ENCODE measurements at places on chromosomes 4 and X.

DNA sequence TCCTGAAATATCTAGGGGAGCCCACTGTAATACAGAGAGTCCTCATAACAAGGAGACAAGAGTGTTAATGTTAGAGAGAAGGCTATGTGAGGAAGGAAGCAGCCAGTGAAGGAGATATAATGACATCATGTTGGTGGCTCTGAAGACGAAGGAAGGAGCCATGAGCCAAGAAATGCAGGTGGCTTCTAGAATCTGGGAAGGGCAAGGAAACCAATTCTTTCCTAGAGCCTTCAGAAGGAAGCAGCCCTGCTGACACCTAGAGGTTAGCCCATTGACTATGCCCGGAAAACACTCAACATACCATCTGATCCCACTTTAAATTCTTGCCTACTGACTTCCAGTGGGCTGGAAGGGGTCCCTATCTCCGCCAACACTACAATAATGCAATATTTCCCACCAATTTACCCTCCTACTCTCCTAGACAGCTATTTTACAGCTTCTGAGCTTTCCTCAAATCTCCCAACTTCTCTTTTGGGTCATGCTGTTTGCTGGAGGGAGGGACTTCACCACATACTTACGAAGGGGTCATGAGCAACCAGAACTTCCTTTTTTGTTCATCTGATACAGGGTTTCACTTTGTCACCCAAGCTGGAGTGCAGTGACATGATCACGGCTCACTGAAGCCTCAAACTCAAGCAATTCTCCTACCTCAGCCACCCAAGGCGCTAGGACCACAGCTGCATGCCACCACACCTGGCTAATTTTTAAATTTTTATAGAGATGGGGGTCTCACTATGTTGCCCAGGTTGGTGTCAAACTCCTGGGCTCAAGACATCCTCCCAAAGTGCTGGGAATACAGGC lies 25.2 kb upstream of the G3BP2 start:
- peak; percentile 54 for DNase-seq

GRCh38 chr4:76214177-76214675 lies 602 bp upstream of the SCARB2 start:
- DNase-seq: no peak

DNA sequence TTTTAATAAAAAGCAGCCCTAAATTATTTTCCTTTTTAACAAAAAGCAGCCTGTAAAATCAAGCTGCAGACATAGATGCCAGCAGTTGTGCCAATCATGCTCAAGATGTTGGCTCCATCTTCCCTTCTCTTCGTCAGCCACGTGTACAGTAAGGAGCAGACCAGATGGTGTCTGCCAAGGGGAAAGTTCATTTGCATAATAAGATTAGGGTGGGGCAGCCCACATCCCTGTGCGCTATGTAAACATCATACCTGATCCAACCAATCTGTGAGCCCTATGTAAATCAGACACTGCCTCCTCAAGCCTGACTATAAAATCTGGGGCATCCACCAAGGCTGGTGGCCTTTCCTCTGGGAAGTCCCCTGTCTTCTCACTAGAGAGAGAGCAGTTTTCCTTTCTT lies 23.1 kb upstream of the C1GALT1C1 start:
- DNase-seq: no peak

DNA sequence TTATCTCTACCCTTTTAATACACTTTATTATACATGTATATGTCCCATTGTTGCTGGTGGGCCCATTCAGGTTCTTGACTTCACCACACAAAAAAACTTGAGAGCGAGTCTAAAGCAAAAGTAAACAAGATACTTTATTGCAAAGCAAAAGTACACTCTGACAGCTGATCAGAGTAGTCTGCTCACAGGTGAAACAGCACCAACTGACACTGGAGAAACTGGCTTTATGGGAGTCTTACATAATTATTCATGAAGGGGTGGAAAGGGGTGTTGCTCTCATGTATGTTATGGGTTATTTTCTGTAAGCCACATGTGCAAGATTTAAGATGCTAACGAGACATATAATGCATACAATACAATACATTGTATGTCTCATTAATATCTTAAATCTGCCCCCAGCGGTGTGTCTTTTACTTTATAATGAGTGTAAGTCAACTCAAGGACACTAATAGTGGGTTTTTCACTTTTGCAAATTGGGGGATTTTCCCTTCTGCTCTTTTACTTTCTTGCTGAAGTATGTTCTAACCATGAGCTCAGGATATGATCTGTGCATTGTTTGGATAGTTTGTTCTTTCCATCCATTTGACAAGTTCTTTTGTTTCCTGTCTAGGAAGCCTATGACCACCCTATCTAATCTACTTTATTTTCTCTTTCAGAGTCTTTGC lies 256.1 kb upstream of the ITM2A start:
- DNase-seq: no peak

- DNase-seq: no peak
These were observed 229.7 kb upstream of the MBNL3 start for GRCh38 chrX:132718431-132718958.

DNA sequence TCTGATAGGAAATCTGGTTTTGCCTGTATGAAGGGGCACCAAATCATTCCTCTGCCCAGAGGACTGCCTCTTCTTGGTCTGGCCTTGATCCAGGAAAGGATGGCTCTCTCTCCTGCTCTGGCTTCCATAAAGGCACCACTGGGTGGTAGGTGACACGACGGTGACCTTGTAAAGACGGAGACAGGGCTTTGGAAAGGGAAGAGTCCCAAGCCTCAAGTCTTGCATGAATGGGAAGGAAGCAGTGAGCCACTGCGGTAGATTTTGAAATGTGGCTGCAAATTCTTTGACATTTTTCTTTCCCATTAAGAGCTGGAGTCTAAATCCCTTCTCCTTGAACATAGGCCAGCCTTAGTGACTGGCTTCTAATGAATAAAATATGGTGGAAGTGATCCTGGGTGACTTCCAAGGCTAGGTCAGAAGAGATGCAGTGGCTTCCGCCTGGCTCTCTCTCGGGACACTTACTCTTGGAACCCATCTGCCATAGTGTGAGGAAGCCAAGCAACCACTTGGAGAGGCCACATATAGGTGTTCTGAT lies 347.4 kb downstream of the BCOR start:
- no peak for DNase-seq

DNA sequence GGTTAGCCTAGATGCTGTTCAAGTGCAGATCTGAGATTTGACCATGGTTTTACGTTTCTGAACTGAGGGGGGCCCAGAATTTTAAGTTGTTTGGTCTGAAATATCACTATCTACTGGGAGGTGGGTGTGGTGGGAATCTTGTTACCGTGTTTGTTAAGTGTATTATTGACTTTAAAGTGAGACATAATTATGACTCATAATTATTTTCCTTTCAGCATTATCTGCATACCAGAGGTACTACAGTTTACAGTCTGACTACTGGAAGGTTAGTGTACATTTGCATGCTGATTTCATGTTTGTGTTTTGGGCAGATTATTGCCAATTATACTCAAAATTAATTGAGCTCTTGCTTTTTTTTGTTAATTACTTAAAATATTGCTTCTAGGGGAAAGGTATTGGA lies 101.5 kb downstream of the KDM6A start:
- DNase-seq: no peak

DNA sequence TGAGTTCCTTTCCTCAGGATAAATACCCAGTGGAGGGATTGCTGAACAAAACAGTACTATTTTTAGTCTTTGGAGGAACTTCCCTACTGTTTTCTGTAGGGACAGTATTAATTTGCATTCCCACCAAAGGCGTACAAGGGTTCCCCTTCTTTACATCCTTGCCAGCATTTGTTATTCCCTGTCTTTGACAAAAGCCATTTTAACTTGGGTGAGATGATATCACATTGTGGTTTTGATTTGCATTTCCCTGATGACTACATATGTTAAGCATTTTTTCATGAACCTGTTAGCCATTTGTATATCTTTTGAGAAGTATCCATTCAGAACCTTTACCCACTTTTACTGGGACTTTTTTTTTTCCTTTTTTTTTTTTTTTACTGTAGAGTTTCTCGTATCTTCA lies 126.2 kb upstream of the ANXA10 start:
- no peak for DNase-seq

DNA sequence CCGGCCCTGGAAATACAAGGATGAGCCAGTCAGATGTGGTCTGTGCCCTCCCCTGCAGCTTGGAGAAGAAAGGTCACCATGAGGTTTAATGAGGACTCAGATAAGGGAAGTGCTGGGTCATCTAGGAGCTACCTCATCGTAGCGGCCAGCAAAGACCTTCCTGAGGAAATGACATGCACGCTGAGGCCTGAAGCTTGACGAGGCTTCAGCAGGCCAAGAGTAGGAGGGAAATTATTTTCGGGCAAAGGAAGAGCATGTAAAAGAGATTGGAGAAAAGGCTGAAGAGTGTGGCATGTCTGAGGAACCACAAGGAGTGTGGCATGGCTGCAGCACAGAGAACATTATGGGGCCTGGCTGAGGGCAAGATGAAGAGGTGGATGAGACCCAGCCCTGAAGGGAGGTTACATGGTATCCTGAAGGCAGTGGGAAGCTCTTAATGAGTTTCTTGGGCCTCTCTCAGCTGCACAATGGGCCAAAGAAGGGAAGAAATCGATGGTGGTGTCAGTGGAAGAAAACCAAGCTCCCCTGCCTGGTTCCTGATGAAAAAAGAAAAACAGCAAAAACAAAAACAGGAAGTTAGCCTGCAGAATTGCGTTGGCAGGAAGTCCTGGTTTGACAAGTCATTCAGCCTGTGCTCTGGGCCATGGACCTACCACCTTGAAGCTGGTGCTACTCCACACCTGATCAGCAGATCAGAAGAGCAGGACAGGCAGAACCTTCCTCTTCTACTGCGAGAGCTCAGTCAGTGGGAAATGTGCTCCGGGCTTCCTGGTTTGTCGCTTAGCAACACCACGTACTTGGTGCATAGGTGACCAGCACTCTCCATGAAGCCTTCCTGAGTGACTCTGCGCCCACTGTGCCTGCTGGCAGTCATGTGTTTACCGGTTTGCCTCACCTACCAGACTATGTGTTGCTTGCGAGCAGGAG lies 134.5 kb upstream of the KLF3 start:
- peak; percentile 73 for DNase-seq

GRCh38 chrX:18674417-18674787 lies 2.5 kb upstream of the RS1 start:
- no peak for DNase-seq

GRCh38 chr4:146791439-146791838 lies 152.7 kb downstream of the POU4F2 start:
- no peak for DNase-seq

- no peak for DNase-seq
These were observed 1800.8 kb upstream of the PCDH10 start for GRCh38 chr4:131348263-131348662.

DNA sequence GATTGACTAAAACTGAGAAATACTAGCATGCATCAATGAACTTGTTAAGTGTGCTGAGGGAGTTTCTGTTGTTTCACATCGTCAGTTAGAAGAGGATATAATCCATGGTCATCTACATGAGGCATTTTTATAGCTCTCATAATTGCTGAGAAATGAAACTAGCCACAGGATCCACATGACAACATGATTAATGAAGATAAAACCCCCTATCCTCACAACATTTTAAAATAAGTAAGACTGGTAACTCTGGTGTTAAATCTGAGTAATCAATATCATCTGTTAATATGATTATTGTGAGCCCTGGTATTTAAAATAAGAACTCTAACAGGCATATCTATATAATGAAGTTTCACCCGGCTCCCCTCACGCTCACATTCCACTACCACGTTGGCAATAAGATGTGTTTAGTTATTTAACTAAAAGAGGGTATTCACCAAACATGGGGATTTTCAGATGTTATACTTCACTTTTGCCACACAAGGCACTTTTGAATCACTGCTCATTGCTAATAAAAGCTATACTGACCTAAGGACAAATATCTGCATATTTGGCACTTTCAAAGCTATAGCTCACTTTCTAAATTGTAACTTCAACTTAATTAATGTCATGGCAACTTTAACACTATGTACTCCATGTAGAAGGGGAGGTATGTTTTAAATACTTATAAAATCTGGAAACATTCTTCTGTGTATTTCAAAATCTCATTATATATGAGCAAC lies 6.7 kb downstream of the UNC5C start:
- DNase-seq: no peak

DNA sequence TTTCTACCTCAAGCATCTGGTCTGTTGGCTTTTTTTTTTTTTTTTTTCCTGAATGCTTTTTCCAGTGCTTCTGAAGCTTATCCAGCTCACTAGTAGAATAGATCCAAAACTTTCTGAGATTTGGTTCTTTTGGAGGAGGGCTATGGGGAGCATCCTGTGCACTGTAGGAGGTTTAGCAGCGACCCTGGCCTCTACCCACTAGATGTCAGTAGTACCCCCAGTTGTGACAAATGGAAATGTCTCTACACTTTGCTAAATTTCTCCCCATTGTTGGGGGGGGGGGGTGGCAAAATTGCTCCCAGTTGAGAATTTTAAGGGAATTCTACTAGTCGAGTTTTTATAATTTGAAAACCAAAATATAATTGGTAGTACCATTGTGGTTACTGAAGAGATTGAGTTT lies 23.0 kb upstream of the PPA2 start:
- no peak for DNase-seq

DNA sequence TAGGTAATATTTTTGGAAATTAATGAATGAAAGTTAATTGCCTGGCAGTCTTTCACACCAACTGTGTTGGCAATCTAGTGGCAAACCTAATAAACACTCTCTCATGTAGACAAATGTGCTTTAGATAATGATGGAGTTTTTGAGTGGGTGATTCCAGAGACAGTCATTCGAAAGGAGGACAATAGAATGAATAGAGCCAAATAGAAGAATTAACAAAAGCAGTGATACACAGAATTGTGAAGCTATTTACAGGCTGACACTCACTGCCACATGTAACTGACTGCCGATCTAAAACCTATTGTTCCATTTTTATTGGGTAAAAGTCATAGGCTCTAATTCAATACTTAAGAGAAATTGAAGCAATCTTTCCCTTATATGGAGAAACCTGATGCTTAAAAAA lies 338.5 kb downstream of the PCDH7 start:
- DNase-seq: no peak

GRCh38 chr4:4711902-4712301 lies 147.6 kb upstream of the MSX1 start:
- no peak for DNase-seq

- DNase-seq: no peak
These were observed 23.7 kb downstream of the NEUROG2 start for GRCh38 chr4:112492321-112492720.

GRCh38 chr4:23857367-23857959 lies 32.4 kb downstream of the PPARGC1A start:
- no peak for DNase-seq

DNA sequence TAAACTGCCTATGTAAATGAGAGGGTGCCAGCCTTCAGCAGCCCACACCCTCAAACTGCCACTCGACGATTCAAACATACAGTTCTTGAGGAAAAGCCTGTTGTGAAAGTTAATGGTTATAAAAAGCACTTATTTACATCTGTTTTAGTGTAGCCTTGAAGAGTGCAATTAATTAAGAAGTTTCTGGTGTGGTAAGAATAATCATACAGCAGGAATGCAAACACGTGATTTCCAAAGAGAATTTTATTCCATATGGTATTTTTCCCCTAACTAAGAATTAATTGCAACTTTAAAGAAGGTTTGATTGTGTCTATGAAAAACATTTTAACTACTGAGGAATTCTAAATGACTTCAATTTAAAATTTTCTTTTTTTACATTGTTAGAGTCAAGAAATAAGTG lies 176.3 kb upstream of the PITX2 start:
- no peak for DNase-seq
